ENCODE measurements at places on chromosomes 5 and 9.

GRCh38 chr5:62268234-62268633 lies 37.8 kb upstream of the KIF2A start:
- DNase-seq = no peak

GRCh38 chr9:71758277-71758676 lies 10.0 kb downstream of the CEMIP2 start:
- DNase-seq = no peak

DNA sequence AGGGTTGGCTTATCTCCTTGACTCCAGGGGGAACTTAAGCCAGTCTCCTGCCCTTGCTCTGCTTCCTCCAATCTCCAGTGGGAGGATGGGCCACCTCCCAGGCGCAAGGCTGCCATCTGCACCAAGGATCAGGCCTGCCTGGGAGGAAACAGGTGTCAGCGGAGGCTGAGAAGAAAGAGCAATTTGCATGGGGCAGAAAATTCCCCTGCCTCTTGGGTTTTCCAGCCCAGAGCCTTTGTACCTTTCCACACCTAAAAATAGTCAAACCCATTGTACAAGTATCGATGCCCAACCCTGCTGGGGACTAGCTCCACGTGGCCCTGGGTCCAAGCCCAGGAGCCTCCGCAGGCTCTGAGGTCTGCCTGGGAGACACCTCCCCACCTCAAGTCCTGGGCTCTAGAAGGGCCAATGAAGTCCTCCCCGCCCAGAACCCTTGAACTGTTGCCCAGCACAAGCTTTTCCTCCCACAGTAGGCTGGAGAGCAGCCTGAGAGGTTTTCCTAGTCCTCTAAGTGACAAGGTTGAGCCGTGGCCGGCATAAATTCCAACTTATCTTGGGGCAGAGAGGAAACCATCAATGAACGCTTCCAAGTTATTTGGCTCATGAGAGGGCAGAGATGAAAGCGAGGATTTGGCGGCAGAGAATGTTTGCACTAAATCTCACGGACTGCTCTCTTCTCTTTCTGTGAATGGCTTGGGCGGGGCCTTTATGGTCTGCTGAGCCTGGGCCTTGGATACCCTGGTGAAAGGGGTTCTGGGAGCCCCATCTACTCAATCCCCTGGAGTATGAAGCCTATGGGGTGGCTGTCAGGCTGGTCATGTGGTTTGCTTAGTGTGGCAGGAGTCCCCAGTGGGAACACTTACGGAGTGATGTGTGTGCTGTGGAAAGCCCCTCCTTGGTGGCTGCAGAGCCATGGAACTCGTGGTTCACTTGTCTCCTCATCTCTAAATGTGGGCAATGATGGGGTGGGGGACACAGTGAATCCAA lies 15.6 kb downstream of the JADE2 start:
- DNase-seq = no peak

GRCh38 chr5:133049726-133050048 lies 2.1 kb upstream of the HSPA4 start:
- no peak for DNase-seq

DNA sequence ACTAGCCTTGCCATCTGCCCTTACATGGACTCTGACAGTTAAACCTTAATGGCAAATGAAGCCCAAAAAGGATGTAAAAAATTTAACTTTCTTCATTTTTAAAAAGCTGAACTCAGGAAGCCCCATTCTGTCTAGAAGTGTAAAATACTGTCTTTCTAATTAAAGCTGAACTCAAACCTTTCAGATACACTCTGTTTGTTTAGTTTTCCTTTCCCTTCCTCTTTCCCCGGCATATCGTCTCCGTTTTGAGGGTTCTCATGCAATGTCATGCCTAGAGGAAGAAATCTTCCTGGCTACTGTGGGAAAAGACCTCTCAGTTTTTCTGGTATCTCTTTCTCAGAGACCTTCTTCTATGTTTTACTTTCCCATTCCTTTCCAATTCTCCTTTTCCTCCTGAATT lies 841.5 kb downstream of the DTWD2 start:
- no peak for DNase-seq

- peak; percentile 65 for DNase-seq
Measured at GRCh38 chr9:121620777-121621449, 30.5 kb upstream of the DAB2IP start.

DNA sequence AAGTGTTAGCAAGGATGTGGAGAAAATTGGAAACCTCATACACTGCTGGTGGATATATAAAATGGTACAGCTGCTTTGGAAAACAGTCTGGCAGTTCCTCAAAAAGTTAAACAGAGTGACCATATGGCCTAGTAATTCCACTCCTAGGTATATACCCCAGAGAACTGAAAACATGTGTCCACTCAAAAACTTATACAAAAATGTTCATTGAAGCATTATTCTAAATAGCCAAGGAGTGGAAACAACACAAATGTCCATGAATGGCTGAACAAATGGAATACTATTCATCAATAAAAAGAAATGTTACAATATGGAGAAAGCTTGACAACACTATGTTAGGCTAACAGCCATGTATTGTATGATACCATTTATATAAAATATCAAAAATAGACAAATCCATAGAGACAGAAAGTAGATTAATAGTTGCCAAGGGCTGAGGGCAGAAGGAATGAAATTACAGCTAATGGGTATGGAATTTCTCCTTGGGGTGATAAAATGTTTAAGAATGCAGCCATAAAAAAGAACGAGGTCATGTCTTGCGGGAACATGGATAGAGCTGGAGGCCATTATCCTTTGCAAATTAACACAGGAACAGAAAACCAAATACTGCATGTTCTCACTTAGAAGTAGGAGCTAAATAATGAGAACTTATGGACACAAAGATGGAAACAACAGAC lies 33.6 kb upstream of the FBP1 start:
- no peak for DNase-seq

GRCh38 chr9:135524130-135524861 lies 3.1 kb downstream of the LCN1 start:
- DNase-seq = no peak

DNA sequence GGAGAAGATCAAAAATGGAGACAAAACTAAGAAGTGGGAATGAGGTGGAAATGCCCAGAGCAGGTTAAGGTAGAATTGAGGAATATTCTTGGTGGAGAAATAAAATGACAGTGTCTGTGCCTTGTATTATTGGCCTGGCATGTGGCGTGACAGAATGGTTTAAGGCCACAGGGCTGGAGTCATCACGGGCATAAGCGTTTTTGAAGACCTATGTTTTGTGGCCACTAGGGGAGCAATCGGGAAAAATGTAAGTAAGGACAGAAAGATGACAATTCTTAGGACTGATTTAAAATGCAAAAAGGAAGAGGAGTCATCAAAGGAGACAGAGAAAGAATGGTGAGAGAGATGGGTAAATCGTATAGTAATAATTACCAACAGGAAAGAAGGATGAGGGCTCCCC lies 72.2 kb upstream of the EPB41L4A start:
- DNase-seq = peak; percentile 56

DNA sequence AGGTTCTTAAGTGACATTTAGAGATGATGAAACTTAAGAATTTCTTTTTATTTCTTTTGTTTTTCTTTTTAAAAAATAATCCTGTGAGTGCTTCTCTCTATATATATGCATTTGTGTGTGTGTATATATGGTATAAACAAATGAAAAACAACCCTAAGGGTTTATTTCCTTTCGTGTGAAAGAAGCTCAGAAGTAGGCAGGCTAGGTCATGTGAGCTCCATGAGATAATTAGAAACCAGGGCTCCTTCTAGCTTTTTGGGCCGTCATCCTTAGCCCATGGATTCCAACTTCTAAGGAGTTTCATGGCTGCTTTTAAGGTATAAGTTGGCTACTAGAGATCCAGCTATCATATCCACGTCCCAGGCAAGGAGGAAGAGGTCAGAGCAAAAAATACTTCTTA lies 11.2 kb downstream of the C9orf43 start:
- no peak for DNase-seq

DNA sequence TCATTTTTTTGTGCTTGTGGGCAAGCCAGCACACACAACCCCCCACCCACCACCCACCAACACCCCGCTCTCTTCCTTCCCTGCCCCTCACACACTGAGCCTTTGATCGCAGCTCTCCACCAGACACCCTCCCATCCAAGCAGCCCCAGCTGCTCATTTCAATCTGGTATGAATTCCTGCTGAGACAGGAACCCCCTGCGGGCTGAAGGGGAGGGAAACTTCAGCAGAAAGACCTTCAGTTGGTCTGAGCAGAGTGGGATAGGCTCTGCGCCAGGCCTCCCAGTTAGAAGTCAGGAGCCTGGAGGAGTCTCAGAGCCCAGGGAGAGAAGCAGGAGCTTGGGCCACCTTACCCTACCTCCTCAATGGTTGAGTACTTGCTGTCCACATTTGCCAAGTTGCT lies 7.2 kb downstream of the PCDHGC5 start:
- DNase-seq = no peak

DNA sequence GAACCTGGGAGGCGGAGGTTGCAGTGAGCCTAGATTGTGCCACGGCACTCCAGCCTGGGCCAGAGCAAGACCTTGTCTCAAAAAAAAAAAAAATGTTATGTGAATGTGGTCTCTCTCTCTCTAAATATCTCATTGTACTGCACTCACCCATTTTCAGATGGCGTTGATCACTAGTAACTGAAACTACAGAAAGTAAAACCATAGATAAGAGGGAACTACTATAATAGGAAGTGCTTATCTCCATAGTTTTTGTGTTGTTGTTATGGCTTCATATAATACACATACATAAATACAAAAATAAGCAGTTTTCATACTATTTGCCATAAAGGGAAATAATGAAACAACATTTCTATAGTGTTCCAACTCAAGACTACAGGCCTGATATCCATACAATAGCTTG lies 9.1 kb downstream of the IL31RA start:
- DNase-seq = no peak

DNA sequence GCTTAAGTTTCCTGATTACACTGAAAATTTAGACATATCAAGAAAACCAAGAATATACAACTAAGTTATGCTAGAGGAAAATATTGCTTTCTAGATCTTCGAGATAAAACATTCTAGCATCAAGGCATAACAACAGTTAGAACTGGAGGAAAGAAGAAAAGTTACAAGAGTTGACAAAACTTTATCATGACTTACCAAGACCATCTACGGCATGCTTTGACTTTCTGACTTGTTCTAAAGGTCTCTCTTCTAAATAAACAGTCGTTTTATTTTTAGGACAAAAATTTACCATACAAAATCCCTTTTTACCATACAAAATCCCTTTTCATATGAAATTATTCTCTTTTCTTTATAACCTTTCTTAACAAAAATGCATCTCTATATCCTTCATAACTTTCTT lies 1110.1 kb upstream of the CDH10 start:
- peak; percentile 34 for DNase-seq

DNA sequence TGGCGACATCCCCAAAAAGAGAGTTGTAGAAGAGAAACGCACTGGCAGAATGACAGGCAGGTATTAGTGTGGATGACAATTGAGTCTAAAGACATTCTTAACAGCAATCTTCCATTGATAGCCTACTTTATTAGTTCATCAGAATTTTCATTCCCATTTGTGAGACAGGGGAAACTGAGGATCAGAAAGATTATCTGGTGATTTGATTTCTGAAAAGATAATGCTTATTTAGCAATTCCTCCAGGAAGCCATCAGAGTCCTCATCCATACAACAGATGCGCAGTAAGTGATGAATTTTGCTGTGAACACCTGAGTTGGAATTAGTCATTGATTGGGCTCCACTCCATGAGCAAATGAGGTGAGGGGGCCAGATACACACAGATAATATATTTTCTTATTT lies 57.3 kb upstream of the ANKRD33B start:
- no peak for DNase-seq

GRCh38 chr9:20603524-20604268 lies 18.6 kb downstream of the MLLT3 start:
- peak; percentile 40 for DNase-seq
